GM12878 (cell line): ENCODE measurements at places on chromosomes 1 and 21.

DNA sequence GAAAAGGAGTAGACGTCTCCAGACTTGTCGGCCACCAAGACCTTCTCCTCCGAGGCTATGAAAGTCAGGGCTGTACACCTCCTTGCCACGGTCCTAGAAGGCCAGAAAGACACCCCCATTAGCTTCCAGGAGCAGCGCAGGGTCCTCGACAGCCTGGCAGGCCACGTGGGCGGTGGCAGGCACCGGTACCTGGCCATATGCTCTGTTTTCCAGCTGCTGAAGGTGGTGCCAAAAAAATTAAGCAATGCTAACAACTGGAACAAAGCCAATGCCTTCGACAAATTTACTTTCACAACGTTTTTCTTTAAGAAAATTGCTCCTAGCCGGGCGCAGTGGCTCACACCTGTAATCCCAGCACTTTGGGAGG lies 15.9 kb downstream of the WDR4 start:
- no peak overlapping the region for H3K27ac ChIP-seq
- no peaks in the 10 kb centered on the region for H3K27me3 ChIP-seq
- no peak overlapping the region for H3K4me3 ChIP-seq
- no peaks in the 10 kb centered on the region for H3K4me1 ChIP-seq

DNA sequence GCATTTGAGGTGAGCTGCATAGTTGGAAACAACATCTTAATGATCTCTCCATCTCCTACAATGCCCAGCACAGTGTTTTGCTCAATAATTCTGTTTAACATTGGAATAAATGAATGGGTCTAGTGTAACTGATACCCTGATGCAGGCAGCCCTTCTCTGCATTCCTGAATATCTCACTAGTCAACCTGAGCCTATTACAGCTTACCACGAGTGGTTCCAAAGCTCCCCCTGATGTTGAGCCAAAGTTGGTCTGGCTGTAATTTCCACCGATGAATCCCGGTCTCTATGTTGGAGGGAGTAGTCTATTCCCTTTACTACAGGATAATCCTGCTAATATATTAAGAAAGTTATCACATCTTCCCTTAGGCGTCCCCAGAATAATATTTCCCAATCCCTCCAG lies 63.8 kb downstream of the ZBTB18 start:
- H3K27me3 ChIP-seq: no peaks in the 10 kb centered on the region; the same call in 1 of the 2 replicates
- DNase-seq: no peak
- no peak overlapping the region for H3K27ac ChIP-seq
- no peak overlapping the region for H3K4me3 ChIP-seq
- no peaks in the 10 kb centered on the region for H3K4me1 ChIP-seq
- H3K36me3 ChIP-seq: no peaks in the 10 kb centered on the region

- no peak overlapping the region for H3K4me3 ChIP-seq
- H3K36me3 ChIP-seq: no peaks in the 10 kb centered on the region
- H3K27me3 ChIP-seq: no peaks in the 10 kb centered on the region
- no peak overlapping the region for H3K27ac ChIP-seq
Observed at GRCh38 chr21:29164323-29164942, 34.0 kb downstream of the MAP3K7CL start.

DNA sequence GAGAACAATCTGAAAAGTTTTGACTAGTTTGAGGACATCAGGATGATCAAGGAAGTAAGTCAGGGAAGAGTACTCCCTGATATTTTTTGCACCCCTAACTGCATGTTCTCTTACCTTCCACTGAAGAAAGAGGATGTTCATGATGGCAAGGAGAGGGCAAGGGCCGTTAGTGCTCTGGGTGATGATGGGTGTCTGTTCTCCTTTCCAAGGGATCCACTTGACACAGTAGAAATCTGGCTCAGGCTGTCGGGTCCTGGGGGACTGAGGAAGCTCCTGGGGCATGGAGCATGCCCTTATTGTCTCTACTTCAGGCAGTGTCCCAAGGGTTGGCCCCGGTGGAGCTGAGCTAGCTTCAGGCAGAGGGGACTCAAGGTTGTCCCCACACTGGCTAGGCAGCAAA lies 4.7 kb downstream of the MINDY1 start:
- no peaks in the 10 kb centered on the region for H3K27me3 ChIP-seq
- H3K36me3 ChIP-seq: no peaks in the 10 kb centered on the region
- H3K27ac ChIP-seq: no peak overlapping the region

- H3K27me3 ChIP-seq: no peaks in the 10 kb centered on the region
- no peaks in the 10 kb centered on the region for H3K36me3 ChIP-seq
- no peak for DNase-seq
Observed at GRCh38 chr1:236063919-236064673, 794 bp downstream of the NID1 start.

DNA sequence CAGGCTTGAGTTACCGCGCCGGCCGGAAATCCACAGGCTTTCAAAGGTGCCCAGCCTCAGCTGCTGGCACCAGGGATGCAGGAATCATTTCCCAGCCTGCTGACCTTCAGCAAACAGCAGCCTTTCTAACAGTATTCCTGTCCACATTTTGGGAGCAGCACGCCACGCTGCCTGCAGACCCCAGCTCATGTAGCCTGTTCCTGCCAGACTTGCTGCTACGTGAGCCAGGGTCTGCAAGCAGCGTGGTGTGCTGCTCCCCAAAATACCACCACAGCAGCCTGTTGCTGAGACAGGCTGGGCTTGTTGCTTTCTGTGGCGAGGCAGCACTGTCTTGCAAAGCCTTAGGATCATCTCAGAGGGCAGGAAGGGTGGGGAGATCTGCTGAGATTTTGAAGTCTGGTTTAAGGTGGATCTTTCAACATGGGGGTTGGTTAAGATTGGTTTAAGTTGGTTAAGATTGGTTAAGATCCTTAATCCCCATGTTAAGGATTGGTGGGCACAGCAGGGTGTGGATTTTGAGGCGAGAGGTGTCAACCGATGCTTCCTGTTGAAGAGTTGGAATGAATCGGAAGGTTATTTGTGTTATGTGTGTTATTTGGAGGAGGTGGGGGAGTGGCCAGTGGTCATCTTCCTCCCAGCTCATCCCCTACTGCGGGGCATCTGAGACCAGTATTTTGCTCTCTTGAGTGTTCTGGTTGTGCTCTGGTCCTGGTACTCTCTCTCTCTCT lies 12.9 kb downstream of the FAAH start:
- H3K4me1 ChIP-seq: no peaks in the 10 kb centered on the region
- no peak for DNase-seq
- no peak overlapping the region for H3K4me3 ChIP-seq
- no peaks in the 10 kb centered on the region for H3K27me3 ChIP-seq
- H3K36me3 ChIP-seq: no peaks in the 10 kb centered on the region

DNA sequence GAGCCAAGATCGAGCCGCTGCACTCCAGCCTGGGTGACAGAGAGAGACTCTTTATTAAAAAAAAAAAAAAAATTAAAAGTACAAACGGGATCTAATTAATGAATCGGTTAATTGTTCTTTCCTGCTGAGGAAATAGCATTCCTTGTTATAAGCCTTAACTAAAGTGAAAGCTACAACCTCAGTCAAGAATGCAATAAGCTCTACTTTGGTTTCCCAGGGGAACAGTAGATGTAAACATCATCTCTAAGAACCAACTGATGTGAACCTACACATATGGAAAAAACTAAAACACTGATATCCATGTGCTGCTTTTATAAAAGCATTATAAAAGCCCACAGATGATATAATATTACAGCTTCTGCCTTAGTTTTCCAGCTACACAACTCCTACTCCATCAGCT lies 41.9 kb downstream of the LPGAT1 start:
- H3K27ac ChIP-seq: no peak overlapping the region
- H3K27me3 ChIP-seq: no peaks in the 10 kb centered on the region
- H3K4me3 ChIP-seq: no peak overlapping the region

DNA sequence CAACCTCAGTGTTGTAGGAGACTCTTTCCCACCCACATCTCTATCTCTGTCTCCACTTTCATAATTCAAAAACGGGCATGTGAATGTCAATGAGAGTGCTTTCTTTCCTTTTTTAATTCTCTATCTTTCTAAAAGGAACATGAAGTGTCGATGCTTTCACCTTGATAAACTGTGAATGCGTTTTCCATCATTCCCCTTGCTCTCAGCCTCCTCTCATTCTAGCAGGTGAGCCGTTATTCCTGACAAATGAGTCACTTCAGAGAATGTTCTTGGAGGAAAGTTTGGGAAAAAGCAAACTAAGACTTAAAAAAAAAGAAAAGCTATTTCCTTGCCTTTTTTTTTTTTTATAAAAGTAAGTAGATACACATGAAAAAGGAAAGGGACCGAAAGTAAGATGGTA lies 226.0 kb upstream of the C1orf87 start:
- no peak overlapping the region for H3K27ac ChIP-seq
- no peaks in the 10 kb centered on the region for H3K27me3 ChIP-seq
- no peaks in the 10 kb centered on the region for H3K4me1 ChIP-seq
- no peak overlapping the region for H3K4me3 ChIP-seq

- DNase-seq: no peak
- no peak overlapping the region for H3K4me3 ChIP-seq
- no peaks in the 10 kb centered on the region for H3K27me3 ChIP-seq
- no peaks in the 10 kb centered on the region for H3K36me3 ChIP-seq
- H3K27ac ChIP-seq: no peak overlapping the region
- H3K4me1 ChIP-seq: no peaks in the 10 kb centered on the region
Observed at GRCh38 chr21:30306884-30307283, 13.2 kb downstream of the KRTAP26-1 start.

DNA sequence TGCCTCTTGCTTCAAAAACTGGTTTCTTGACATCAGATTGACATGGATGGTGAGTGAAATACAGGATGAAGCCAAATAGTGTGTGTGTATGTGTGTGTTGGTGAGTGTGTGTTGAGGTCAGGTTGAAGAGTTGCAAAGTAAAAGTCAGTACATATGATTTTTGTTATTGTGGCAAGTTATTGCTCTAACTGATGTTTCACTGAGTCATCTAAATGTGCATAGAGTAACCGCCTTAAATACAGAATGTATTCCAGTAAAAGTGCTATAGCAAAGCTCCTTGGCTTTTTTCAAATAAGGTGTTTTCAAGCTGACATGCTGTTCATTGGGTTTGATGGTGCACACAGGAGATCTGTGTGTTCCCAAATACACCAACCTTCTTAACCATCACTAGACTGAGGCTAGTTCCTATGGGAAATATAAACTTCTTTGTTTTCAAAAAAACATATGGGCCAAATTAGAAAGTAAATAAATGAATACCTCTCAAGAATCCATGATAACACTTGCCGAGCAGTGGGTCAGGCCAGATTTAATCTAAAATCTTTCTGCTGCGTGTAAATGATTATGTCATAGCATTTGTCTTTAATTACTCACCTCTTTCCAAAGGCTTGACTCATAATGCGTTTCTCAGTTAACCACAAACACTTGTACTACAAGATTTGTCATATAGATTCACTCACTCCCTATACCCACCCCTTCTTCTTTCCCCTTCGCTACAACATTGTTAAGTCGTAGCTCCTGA lies 151.1 kb downstream of the LYPLAL1 start:
- H3K36me3 ChIP-seq: no peaks in the 10 kb centered on the region
- no peak overlapping the region for H3K27ac ChIP-seq
- no peak overlapping the region for H3K4me3 ChIP-seq
- DNase-seq: no peak
- H3K27me3 ChIP-seq: no peaks in the 10 kb centered on the region

- no peak overlapping the region for H3K27ac ChIP-seq
- no peak for DNase-seq
- H3K36me3 ChIP-seq: peaks cover 21% of the 10 kb centered on the region; the same call in 1 of the 2 replicates
- H3K4me3 ChIP-seq: no peak overlapping the region
Observed at GRCh38 chr1:202148391-202148790, 3.9 kb upstream of the ARL8A start.

DNA sequence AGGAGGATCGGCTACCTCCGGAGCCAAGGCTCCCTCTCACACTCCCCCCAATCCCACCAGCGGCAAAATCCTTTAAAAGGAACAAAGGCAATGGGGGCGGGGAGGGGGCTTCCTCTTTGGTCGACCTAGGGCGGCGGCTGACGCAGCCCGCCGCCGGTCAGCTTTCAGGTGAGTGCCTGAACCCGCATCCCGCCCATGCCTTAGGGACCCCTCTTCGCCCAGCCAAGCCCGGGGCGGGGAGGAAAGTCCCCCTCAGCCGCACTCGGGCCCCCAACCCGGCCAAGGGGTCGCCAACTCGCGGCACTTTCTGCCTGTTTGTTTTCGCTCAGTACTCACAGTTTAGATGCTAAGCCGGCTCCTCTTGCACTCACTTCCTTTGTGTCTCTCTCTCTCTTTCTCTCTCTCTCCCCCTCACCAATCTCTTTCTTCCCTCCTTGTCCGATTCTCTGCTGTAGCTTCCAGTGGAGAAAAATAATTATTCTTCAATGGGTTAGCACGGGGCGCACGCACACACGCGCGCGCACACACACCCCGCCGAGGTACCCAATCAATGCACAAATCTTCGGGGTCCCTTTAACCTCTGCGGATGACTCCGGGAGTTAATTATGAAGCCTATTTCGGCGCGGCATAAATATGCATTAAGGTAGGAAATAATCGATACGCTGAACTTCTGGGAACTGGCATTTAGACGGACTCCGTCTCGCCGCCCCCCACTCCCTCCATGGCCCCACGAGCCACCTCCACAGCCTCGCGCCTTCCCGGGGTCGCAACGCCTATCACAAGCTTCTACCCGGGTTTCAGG lies at the start of gene BLACAT1:
Gene BLACAT1 (minus strand): TSS at position 465 of the 802 bp plus-strand sequence.
- no peak within 1 kb of the TSS for H3K27ac ChIP-seq
- H3K27me3 ChIP-seq: peaks cover 17% of the 10 kb centered on the region
- no peaks in the 10 kb centered on the region for H3K36me3 ChIP-seq
- no peak within 1 kb of the TSS for H3K4me3 ChIP-seq
